Right forelimb (tissue), 1 donor: ENCODE measurements at places on chromosomes 4 and X.

DNA sequence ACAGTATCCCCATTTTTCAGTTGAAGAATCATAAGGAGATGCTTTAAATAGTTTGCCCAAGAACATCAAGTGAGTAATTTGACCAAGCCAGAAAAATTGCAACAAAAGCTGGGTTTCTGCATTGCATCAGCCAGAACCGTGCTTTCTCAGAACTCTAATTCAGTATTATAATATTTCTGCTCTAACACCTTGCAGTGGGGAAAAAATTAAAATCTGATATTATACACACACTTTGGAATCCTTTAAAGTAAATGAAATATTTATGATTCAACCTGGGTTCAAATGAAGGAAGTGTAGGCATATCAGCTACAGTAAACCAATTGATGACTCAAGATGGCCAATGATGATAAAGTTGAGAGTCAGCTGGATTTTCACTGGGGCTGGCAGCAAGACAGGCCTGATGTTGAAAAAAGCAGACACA is 387.6 kb upstream of the ZFP42 start:
- DNase-seq: no peak

- no peak for DNase-seq
Observed at GRCh38 chr4:10144966-10145365, 28.4 kb upstream of the WDR1 start.

- DNase-seq: no peak
Observed at GRCh38 chr4:101954975-101955678, 164.6 kb downstream of the BANK1 start.

DNA sequence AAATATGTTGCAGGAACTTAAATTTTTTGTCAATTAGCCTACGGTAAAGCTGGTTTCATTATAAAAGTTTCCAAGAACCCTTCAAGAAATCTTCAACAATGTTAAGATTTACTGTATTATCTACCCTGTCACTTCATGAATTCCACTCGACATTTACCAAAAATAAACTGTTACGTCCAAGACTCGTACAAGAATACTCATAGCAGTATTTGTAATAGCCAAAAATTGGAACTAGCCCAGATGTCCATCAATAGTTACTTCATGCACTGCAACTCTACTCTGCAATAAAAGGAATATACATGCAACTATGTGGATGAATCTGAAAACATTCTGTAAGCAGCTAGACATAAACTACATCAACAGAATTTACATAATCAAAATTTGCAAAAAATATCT is 13.4 kb downstream of the RBMX start:
- DNase-seq: no peak

GRCh38 chrX:71976753-71977152 is 66.1 kb downstream of the NHSL2 start:
- no peak for DNase-seq

DNA sequence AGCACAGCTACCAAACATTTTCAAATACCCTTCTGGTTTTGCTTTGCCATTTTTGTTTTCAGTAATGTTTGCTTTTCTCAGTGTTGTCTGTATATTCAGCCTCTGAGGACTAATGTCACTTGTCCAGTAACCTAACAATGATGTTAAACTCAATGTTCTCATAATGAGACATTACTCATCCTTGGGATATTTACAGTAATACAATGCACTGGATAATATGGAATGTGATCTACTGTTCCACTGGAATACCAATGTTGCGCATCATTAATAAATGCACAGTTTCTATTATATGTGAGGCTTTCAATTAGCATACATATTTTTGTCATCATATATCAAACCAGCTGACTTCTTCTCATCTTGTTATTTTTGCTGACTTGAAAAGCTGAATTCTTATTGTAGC is 259.1 kb downstream of the SH2D1A start:
- DNase-seq: no peak
